ENCODE measurements at places on chromosomes 6 and 20.
A peak's percentile ranks its signal among the peaks of the same experiment; 100 is the strongest.

DNA sequence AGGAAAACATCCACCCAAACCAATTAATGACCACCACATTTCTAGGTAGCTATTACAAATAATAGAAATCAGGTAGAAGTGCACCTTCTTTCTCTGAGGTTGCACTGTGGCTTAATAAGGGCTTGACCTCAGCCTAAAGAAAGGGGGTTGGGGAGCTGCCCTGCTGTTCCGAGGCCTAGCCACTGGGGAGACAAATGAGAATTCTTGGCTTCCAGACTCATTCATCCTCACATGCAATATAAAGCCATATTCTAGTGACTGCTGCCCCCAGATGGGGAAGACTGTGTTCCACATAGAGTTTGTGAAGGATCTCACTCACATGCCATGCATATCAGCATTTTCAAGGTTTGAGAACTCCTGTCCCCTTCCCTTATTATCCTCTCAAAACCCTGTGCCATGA lies 22.9 kb downstream of the SAYSD1 start:
- no peak for DNase-seq

DNA sequence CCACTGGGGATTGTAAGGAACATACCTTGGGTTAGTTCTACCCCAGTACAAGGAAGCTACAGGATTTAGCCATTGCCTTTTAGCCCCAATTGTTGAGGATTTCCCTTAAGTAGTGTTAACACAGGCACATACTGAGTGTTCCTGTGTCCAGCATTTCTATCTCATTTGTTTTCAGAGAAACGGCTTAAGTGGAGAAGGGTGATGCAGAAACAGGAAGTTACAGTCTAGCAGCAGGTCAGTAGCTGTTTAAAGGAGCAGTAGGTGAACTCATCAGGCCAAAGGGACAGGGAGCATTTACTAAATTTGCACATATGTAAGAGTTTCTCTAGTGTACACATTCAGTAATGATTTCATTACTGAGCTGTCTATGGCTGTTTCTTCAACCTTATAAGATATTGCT lies 644.2 kb upstream of the GJE1 start:
- no peak for DNase-seq

- DNase-seq: peak; percentile 40
Measured at GRCh38 chr6:41306187-41306854, 19.8 kb upstream of the TREM1 start.

DNA sequence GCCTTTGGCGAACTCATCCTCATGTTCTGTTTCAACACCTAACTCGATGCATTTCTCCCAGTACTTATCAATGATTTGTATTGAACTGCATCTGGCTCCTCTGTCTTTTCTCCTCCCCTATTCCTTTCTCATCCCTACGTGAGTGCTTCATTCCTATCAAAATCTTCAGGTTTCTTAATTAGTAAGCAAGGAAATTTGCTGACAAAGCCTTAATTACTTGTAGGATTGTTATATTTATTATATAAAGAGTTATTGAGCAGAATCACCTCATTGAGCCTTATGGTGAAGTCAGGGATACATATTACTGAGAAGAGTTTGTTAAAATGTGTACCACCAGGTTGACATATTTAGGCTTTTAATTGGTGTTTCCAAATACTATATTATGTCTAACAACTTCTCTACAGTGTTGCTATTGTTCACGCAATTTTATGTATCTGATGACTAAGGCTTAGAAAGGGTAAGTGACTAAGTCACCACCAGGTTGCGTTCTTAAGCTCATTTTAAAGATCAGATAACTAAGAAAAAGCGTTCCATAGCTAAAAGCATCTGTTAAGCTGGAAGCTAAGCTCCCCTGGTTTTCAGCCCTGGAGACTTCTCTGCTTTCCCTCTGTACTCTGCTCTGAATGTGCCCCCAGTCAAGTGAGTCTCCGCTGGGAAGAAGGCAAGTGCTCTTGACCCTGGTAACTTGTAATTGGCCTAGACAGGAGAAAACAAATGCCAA lies 18.9 kb downstream of the SCGN start:
- no peak for DNase-seq

DNA sequence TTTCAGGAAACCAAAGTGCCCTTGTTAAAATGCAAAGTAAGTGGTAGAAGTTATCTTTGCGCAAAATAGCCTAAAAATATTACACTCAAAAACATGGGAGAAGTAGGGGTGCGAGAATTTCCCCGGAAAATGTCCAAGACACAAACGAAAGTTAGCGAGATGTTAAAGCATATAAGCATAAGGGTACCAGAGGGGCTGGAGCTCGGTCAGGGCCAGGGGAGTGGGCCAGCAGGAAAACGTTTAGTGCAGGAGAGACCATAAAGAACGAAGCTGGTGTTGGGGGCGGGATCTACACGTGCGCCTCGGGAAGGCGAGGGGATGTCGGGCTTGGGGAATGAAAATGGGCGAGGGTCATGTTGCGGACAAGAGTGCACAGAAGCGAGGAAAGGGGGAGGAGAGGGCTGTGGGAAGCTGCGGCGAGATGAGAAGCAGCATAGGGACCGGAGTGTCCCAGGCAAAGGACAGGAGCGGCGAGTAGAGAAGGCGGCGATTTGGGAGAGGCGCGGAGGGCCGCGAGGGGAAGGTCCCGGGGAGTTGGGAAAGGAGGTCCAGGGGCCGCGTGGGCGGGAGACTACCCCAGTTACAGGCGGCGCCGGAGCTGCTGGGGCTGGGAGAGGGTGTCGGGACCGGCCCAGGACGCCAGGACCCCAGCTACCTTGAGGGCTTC lies 600 bp downstream of the XPO5 start:
- no peak for DNase-seq

DNA sequence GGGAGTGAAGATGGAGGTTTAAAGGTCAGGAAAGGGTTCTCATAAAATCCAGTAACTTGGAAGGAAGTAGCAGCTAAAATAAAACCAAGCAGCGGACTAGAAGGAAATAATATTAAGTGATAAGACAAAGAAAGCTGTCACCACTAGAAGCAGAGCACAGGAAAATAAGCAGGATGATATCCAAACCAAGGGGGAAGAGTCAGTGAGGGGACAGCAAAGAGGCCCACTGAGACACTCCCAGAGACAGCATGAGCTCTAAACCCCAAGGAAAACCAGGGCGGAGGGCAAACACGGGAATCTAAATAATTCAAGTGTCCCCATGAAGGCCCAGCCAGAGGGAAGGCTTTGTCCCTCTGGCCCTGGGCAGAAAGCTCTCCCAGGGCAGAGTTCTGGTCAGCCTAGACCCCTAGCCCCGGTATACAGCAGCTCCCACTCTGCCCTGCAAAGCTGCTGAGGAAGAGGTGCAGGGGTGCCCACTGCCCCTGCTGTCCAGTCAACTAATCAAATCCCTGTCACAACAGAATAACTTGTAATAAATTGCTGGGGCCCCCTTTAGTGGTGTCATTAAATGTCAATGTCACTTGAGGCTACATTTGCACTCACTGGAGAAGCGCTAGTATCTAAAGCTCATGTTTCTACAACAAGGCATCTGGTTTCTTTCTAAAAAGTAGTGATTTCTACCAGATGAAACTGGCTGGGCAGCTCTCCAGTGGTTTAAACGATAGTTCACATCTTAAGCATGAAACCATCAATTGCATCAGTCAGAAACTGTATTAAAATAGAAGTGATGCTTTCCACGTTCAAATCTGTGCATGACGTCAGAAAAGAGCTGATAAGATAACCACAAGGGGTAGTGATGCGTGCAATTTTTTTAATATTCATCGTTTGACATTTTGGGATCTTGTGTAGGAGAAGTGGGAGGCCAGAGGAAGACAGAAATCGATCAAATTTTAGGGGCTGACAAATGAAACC lies 13.6 kb downstream of the PDE10A start:
- DNase-seq: no peak

GRCh38 chr20:49285813-49286494 lies 8.1 kb upstream of the ZNFX1 start:
- DNase-seq: no peak

Data from activated CD4-positive, alpha-beta memory T cell treated with anti-CD3 and anti-CD28 coated beads, Interleukin-2, amount 10 ng/mL, durations not matched to agents 7 days and 5 days (primary cell).